ENCODE measurements at places on chromosomes 2 and 18. TPM values are rescaled to one million over a fixed set of nuclear protein-coding genes. Genes with fewer than 3 reads are reported as not detected.

TRIM43 gene
- not detected for total RNA-seq

HEATR5B gene
- total RNA-seq = 32.5 TPM

DES gene
- 1.3 TPM for total RNA-seq

SKA1 gene
- 0.73 TPM for total RNA-seq

LRRC30 gene
- total RNA-seq = not detected

VWA3B gene
- total RNA-seq = not detected

ASB1 gene
- 10.5 TPM for total RNA-seq

SERPINB2 gene
- total RNA-seq = 143 TPM

RAD51AP2 gene
- total RNA-seq = not detected

IL36RN gene
- total RNA-seq = not detected

CROCC2 gene
- not detected for total RNA-seq

PSMA8 gene
- total RNA-seq = 0.42 TPM

PDCD1 gene
- 2.0 TPM for total RNA-seq

ERFE gene
- 0.10 TPM for total RNA-seq

RFTN2 gene
- under 0.01 TPM for total RNA-seq

CCDC85A gene
- total RNA-seq = not detected

SPIRE1 gene
- 5.0 TPM for total RNA-seq

CERKL gene
- total RNA-seq = 0.21 TPM

MRPL30 gene
- total RNA-seq = 21.5 TPM

ARL5A gene
- 34.8 TPM for total RNA-seq

CPLX4 gene
- 0.10 TPM for total RNA-seq

SCYGR7 gene
- total RNA-seq = not detected

EDAR gene
- total RNA-seq = 2.5 TPM

SCYGR4 gene
- not detected for total RNA-seq

CXCR1 gene
- total RNA-seq = 0.10 TPM

ERBB4 gene
- not detected for total RNA-seq

RPRD1A gene
- total RNA-seq = 34.3 TPM

NT5DC4 gene
- total RNA-seq = not detected

SLC4A5 gene
- 6.7 TPM for total RNA-seq

ANKRD62 gene
- total RNA-seq = not detected

ALLC gene
- total RNA-seq = not detected

XIRP2 gene
- 0.10 TPM for total RNA-seq

CSRNP3 gene
- total RNA-seq = under 0.01 TPM

EFHD1 gene
- 0.42 TPM for total RNA-seq

SCN2A gene
- total RNA-seq = under 0.01 TPM

AQP12A gene
- not detected for total RNA-seq

TUBA3E gene
- total RNA-seq = not detected

RNF152 gene
- 0.73 TPM for total RNA-seq

STK39 gene
- 12.6 TPM for total RNA-seq

BARD1 gene
- 24.1 TPM for total RNA-seq

ROCK1 gene
- total RNA-seq = 147 TPM

SLC66A2 gene
- total RNA-seq = 26.9 TPM

SRD5A2 gene
- not detected for total RNA-seq

FBXO36 gene
- 1.0 TPM for total RNA-seq

CFAP65 gene
- total RNA-seq = 0.10 TPM

ANKRD30B gene
- not detected for total RNA-seq

CKAP2L gene
- 0.21 TPM for total RNA-seq

SPATA3 gene
- not detected for total RNA-seq

TBR1 gene
- 0.10 TPM for total RNA-seq

NCKAP1 gene
- total RNA-seq = 8.8 TPM

IL1RN gene
- 203 TPM for total RNA-seq

M1AP gene
- total RNA-seq = 0.31 TPM

UNC80 gene
- not detected for total RNA-seq

HMSD gene
- total RNA-seq = not detected

MRO gene
- under 0.01 TPM for total RNA-seq

GALNT14 gene
- 0.31 TPM for total RNA-seq

All from mononuclear cell (primary cell).